ENCODE measurements at places on chromosomes 2 and 18. TPM values are rescaled to one million over a fixed set of nuclear protein-coding genes. Genes with fewer than 3 reads are reported as not detected.

PLA2R1 gene
- total RNA-seq: 14.8 TPM

ANKRD53 gene
- total RNA-seq: 4.9 TPM

C2orf72 gene
- total RNA-seq: 0.77 TPM

SETBP1 gene
- total RNA-seq: 47.7 TPM

HSPE1 gene
- 96.4 TPM for total RNA-seq

CNGA3 gene
- not detected for total RNA-seq

UGT1A10 gene
- total RNA-seq: not detected

ALK gene
- total RNA-seq: 0.09 TPM

SLC11A1 gene
- 0.76 TPM for total RNA-seq

GPR45 gene
- total RNA-seq: not detected

DNA sequence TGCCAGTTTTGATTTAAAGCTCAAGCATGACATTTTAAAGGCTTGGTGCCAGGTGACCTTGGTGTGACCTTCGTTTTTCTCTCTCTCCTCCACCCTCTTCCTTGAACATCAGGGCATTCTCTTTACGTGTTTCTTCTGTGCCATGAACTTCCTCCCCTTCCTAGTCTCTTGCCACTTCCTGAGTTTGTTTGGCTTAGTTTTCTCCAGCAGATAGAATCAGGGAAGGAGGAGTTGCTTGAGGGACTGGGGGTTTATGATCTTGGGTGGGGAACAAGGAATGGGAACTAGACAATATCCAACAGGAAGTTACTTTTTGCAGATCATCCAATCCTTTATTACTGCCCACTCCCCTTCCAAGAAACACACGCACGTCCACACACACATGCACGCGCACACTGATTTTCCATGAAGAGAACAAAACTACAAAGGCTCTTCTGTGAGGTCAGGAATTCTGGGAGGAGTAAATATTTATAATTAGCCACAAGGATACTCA lies 210.6 kb upstream of the EPAS1 start:
- no peak for DNase-seq
- peaks cover 26% of the 10 kb centered on the region for H3K36me3 ChIP-seq
- no peak overlapping the region for H3K4me3 ChIP-seq
- no peaks in the 10 kb centered on the region for H3K27me3 ChIP-seq
- H3K27ac ChIP-seq: no peak overlapping the region

GRCh38 chr18:24930971-24931370 lies 421.0 kb downstream of the ZNF521 start:
- H3K27ac ChIP-seq: peak overlapping the region; percentile 11
- no peak overlapping the region for H3K4me3 ChIP-seq
- DNase-seq: no peak

GRCh38 chr2:64751286-64752260 lies 97.9 kb upstream of the SERTAD2 start:
- H3K27ac ChIP-seq: peak overlapping the region; percentile 99
- H3K36me3 ChIP-seq: no peaks in the 10 kb centered on the region
- H3K4me3 ChIP-seq: peak overlapping the region; percentile 95

DNA sequence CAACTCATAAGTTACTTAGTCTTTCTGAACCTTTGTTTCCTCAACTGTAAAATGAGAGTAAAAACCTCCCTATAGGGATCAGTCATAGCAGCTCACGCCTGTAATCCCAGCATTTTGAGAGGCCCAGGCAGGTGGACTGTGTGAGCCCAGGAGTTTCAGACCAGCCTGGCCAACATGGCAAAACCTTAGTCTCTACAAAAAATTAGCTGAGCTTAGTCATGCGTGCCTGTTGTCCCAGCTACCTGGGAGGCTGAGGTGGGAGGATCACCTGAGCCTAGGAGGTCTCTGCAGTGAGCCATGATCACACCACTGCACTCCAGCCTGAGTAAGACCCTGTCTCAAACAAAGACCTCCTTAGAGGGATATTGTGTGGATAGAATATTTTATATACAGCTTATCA lies 2.3 kb downstream of the GPR155 start:
- H3K27ac ChIP-seq: no peak overlapping the region
- no peak for DNase-seq
- peaks cover 5% of the 10 kb centered on the region for H3K36me3 ChIP-seq
- no peaks in the 10 kb centered on the region for H3K27me3 ChIP-seq

- no peak for DNase-seq
- no peaks in the 10 kb centered on the region for H3K4me1 ChIP-seq
- no peak overlapping the region for H3K4me3 ChIP-seq
- H3K27me3 ChIP-seq: peaks cover 5% of the 10 kb centered on the region
These were observed 28.6 kb downstream of the LRRC30 start for GRCh38 chr18:7259475-7259874.

DNA sequence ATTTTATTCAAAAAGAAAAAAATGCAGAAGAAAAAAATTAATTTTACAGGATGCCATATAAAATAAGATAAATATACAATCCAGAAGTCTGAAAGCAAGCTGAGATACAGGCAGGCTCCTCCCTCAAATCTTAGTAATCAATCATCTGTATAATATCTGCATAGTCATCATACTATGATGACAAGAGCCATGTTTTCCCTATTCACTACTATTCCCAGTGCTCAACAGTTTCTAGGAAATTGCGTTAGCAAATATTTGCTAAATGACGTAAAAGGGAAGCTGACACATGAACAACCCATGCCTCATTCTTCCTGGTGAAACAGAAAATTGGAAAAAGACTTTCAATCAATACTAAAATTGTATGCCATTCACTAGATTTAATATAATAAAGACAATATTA lies 793.2 kb downstream of the SUCLG1 start:
- H3K4me1 ChIP-seq: no peaks in the 10 kb centered on the region
- no peaks in the 10 kb centered on the region for H3K36me3 ChIP-seq
- H3K4me3 ChIP-seq: no peak overlapping the region
- DNase-seq: no peak

DNA sequence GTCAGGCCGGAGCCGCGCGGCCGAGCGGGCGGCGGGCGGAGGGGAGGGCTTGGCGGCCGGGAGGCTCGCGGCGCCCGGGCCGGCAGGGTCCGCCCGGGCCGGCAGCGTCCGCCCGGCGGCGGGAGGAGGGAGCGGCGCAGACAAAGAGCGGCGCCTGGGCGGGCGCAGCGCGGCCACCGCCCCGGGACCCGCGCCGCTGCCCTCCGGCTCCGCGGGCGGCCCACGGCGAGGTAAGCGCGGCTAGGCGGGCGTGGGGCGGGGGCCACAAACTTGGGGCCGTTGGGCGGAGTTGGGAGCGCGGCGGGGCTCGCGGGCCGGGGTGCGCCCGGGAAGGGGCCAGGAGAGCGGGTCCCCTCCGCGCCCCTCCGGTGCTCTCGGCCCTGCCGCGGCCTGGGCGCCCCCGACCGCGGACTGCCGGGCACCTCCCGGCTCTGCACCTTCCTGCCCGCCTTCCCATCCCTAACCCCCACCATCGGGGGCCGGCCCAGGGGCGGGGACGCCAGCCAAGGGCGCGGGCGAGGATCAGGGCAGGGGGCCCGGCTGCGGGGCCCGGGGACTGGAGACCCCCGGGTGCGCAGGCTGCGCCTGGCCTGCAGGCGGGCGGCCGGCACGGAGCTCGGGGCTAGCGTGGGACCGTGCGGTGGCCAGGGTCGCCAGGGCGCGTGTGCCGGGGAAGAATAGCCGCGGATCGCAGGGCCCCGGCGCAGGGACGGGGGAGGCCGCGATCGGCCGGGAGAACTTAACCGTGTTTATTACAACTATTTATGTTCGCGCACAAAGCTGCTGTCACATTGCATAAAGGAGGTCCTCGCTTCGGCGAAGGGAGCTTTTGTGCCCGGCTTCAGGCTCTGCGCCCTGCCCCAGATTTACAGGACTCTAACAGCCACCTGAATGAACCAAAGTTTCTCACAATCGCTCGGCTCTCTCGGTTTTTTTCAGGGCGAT lies at the start of gene NCK2:
Gene NCK2, plus strand, starts transcription at position 4 of the 945 bp plus-strand sequence. CDS start 110,152 bp downstream, outside the sequence.
- peak; percentile 59 for DNase-seq
- peaks cover 36% of the 10 kb centered on the region for H3K4me1 ChIP-seq
- H3K27me3 ChIP-seq: peaks cover 5% of the 10 kb centered on the region
- H3K27ac ChIP-seq: peak within 1 kb of the TSS; percentile 89
- peaks cover 2% of the 10 kb centered on the region for H3K36me3 ChIP-seq

DNA sequence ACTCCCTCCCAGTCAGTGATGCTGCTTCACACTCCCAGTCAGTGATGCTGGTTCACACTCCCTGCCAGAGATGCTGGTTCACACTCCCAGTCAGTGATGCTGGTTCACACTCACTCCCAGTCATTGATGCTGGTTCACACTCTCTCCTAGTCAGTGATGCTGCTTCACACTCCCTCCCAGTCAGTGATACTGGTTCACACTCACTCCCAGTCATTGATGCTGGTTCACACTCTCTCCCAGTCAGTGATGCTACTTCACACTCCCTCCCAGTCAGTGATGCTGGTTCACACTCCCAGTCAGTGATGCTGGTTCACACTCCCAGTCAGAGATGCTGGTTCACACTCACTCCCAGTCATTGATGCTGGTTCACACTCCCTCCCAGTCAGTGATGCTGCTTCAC lies 34.3 kb upstream of the KCNG2 start:
- no peak overlapping the region for H3K27ac ChIP-seq
- DNase-seq: no peak
- H3K4me1 ChIP-seq: peaks cover 7% of the 10 kb centered on the region
- H3K36me3 ChIP-seq: peaks cover 6% of the 10 kb centered on the region
- H3K27me3 ChIP-seq: peaks cover 14% of the 10 kb centered on the region
- H3K4me3 ChIP-seq: no peak overlapping the region

- H3K27ac ChIP-seq: no peak overlapping the region
- no peak overlapping the region for H3K4me3 ChIP-seq
- H3K27me3 ChIP-seq: peaks cover 3% of the 10 kb centered on the region
- H3K4me1 ChIP-seq: peaks cover 22% of the 10 kb centered on the region
- no peak for DNase-seq
- no peaks in the 10 kb centered on the region for H3K36me3 ChIP-seq
These were observed 85.6 kb downstream of the CD8B2 start for GRCh38 chr2:106572541-106573450.

All from mesothelial cell of epicardium (in vitro differentiated cells).